ENCODE measurements at places on chromosomes 12 and 14.

DNA sequence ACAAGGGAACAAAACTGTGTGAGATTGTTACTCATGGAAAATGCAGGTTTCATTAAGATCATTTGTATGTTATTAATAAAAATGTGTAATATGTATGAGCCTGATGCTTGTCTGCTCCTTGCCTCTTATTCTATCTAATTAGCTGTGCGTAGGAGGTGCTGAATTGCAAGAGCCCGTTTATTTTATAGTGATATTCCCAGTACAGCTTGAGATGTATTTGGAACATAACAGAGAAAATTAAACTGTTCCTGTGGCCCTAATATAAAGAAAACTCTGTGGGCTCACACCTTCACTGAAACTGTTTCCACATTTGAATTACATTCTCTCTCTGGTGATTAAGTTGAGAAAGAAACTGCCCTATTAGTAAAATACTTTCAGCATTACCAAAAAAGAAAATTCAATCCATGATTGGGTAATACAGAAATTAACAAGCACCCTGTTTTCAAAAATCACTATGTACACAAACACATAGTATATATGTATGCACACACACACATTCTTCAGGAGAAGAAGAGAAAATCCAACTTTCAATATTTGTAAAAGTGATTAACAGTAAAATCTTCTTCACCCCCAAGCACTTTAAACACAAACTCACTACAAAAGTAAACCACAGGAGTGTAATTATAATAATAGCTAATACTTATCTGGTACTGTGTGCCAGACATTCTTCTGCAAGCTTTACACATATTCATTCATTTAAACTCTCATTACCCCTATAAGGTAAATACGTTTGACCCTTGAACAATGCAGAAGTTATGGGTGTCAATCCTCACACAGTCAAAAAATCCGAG, 233.2 kb downstream of the PHLDA1 start:
- DNase-seq, result no peak

DNA sequence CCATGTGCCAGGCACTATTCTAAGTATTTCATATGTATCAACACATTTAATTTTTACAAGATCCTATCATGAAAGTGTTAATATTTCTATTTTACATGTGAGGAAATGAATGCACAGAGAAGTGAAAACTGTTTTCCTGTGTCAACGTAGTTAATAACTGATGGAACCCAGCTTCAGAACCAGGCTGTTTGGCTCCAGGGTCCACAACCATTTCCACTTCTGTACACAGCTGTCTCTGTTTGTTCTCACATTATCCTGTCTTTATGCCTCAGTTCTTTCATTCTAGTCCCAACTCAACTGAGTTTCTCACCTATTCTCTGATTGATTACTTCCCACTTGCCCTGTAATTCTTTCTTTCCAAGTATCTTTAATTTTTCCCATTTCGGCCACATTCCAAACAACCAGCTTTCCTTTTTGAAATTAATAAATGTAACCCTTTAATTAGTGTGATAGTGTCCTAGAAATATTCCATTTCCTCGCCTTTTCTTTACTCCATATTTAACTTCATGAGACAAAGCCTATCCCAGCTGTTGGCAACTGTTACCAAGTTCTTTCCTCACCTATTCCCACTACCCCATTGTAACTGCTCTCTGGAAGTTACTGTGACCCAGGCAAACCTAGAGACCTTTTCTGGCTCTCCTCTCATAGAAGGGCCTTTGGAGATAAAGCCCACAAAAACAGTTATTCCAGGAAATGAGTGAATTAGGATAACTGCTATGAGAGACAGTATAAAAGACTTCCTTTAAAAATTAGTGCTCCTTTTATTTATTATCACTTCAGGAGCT, 218.7 kb downstream of the RASSF9 start:
- DNase-seq, result no peak

DNA sequence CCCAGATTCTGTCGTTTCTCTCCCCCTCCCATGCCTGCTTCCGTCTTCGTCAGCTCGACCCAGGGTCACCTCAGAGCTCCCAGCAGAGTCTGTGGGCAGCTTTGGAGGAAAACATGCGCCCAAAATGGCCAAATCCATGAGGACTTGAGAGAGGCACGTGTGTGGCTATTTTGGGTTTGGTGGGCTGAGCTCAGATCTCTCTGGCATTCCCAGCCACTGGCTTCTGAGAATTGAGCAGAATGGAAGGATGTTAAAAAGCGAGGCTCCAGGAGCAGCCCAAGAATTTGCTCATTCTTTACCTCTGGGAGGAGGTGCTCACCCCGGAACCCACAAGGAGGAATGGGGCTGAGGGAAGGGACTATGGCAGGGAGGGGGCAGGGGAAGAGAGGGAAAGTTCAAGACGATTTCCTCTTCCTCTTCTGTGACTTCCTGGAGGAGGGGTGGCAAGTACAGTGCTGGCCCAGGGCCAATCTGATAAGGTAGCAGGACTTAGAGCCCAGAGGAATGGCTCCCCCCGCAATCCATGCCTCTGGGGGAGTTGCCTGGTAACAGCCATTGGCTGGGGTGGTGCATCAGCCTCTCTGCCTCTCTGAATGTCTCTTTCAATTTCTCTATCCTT, 20.1 kb downstream of the TSPAN9 start:
- no peak for DNase-seq

GRCh38 chr12:52611080-52611468, 7.3 kb downstream of the KRT73 start:
- DNase-seq, result no peak

DNA sequence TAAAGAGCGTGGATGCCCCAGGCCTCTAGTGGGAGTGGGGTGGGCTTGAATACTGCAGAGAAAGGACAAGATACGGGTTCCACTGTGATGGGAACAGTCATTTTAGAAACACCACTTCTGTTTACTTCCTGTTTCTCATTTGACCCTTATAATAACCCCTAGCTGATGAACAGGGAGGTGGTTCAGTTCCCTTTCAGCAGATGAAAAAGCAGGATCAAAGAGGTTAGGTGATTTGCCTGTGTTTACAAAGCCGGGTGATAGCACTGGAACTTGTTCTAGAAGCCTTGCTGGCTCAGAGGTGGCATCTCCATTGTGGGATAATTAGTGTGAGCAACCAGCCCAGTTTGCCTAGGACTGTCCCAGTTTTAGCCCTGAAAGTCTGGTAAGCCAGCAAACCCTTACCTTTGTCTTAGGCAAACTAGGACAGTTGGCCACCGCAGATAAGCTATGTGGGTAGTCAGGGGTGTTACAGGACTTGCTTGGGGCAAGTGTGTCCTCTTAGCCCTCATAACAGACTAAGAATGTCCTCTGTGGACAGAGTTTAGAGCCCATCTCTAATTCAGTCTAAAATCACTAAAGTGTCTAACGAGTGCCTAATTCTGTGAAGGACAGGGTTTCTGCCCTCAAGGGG, 7.5 kb upstream of the LRP1-AS start:
- DNase-seq, result no peak

GRCh38 chr14:45970621-45971020, 681.0 kb downstream of the RPL10L start:
- no peak for DNase-seq

- DNase-seq, result no peak
Observed at GRCh38 chr12:45669093-45669492, 60.4 kb upstream of the ARID2 start.

GRCh38 chr12:71503579-71504391, 64.2 kb downstream of the LGR5 start:
- peak; percentile 43 for DNase-seq

DNA sequence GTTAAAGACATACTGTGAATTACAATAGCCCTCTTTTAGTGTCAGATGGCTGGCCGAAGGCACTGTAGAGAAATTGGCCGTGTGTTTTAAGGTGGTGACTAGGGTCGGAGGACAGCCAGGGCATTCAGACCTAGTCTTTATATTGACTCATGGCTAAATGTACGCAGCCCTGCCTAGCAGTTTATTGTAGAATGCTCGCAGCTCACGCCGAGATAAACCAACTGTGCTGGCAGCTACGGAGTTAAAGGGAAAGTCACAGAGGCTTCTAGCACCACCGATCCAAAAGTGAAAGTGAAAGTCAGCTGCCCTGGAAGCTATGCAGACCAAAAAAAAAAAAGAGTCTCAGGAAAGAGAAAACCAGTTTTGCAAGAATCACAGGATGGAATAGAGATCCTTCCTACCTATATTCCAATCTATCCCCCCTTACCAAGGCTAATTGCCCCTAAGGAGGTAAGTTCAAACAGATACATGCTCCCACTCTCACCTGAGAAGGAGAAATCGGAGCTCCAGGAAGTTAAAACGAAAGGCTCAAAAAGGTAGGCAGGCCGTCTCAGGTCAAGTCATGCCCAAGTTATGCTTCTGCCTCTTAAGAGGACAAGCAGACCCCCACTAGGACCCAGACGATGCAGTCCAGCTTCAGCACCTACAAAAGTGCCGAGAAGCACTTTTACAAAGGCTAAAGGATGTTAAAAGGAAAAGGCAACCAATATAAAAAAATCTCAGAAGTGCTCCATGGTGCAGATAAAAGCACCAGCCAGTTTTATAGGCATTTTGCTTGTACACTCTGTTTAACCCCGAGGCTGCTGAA, 24.8 kb downstream of the KLRK1 start:
- peak; percentile 85 for DNase-seq

- no peak for DNase-seq
Observed at GRCh38 chr12:65634626-65635331, 189.5 kb upstream of the HMGA2 start.

GRCh38 chr14:101229666-101230065, 326.1 kb upstream of the RTL1 start:
- no peak for DNase-seq

GRCh38 chr12:94152292-94153078, 4.1 kb downstream of the PLXNC1 start:
- no peak for DNase-seq

GRCh38 chr14:52856139-52856538, 64.7 kb upstream of the GNPNAT1 start:
- DNase-seq, result no peak

DNA sequence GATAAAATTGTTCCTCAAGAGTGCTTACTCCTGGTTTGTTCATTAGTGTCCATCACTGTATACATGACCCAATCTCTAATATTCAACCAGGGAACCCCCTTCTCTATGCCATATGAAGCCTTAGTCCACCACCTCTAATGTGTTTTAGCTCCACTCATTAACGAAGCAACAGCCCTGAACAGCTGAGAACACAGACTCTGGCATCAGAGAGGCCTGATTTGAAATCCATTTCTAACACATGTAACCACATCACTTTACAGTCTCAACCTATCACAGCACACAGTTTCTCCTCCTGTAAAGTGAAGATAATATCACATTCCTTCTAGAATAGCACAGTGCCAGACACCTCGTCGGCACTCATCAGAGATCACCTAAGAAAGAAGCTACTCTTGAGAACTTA, 64.3 kb downstream of the C2CD5 start:
- DNase-seq, result no peak

GRCh38 chr12:124888260-124888659, 24.6 kb upstream of the SCARB1 start:
- no peak for DNase-seq

- no peak for DNase-seq
Observed at GRCh38 chr12:87216436-87216835, 812.8 kb downstream of the C12orf50 start.

DNA sequence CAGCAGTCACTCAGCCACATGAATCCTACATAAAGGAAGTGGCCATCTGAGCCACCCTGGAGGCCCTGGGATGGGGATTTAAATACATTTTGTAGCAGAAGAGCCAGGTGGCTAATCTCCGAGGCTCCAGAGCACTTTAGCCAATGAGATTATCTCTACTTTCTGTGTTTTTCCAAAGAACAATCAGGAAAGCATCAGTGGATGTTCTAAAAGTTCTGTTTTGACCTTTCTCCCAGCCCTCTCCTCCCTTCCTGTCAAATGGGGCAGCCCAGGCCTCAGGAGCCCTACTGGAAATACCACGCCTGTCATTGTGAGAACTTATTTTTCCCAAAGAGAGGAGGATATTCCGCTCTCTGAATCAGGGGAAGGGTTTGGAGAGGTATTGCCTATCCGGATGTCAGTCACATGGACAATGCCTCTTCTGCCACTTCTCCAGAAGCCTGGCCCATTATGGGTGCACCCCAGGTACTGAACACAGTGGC, 336.8 kb upstream of the FKBP4 start:
- DNase-seq, result no peak

- no peak for DNase-seq
Observed at GRCh38 chr12:49440035-49440434, 72.8 kb downstream of the SPATS2 start.

DNA sequence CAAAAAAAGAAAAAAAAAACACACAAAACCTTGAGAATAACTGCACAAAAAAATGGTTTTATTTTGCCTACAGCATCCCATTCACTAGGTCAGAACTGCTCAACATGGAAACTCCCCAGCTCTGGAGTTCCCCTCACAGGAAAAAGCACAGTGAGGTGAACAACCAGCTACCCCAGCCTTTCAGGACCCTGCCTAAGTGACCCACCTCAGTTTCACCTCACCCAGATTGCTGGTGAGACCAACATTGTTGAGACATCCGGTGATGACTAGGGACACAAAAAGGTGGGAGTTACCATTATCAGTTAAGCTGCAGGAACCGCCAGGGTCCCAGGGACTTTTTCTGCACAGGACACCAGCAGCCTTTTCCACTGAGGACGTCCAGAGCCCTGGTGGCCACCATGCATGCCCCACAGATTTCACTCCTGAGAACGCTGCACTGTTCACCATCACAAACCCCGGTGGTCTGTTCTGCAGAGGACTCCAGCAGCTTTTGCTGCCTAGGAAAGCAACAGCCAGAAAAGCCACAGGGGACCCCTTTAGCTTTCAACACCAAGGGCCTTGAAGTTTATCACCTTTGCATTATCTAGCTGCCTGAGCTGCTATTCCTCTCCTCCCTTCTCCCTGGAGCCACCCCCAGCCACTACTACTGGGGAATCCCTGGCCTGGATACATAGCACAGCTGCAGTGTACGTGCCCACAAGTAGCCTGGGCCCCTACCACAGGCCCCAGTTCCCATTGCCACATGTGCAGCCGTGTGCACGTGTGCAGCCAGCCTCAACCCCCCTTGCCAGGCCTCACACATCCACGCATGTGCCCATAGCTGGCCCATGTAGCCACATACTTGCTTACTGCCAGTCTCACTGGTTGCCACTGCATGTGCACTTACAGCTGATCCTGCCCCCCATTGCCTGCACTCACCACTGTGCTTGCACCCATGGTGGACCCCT, 62.5 kb upstream of the FAR2 start:
- DNase-seq, result no peak

DNA sequence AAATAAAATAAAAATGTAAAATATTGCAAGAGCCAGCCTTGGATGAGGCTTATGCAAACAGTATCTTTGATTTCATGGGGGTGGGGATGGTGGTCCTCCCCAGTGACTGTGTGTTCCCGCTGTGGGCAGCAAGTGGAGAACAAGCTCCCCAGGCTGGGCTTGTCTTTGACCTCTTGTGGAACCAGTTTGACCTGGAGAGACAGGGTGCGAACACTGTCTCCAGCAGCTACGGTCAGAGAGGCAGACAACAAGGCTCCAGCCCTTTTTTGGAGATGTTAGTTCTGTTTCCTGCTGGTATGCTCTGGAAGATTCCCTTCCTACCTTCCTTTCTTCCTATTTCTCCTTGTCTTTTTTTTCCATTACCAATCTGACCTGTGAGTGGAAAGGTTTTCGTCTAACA, 21.8 kb upstream of the WSCD2 start:
- DNase-seq, result no peak

DNA sequence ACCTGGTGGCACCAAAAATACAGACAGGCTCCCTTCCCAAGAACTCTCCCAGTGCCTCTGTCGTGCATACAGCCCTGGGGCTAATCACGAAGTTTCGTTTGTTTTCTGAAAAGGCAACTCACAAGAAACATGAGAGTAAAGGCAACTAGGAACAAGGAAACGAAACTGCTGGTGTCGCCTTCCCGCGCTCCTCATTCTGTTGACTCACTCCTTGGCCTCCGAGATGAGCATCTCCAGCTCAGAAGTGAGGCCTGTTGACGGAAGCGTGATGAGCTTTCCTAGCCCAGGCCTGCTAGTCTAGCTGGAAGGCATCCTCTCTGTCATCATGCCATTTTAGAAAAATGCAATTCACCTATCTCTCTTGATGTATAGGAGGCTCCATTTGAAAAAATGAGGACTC, 50.5 kb downstream of the TTC9 start:
- DNase-seq, result no peak
